Diencephalon (tissue), 1 donor: ENCODE measurements at places on chromosomes 13 and 19. TPM values are rescaled to one million over a fixed set of nuclear protein-coding genes. Genes with fewer than 3 reads are reported as not detected.

THSD8 gene
- total RNA-seq, result not detected

SAMD4B gene
- 23.1 TPM for total RNA-seq

PRKCG gene
- total RNA-seq, result 5.8 TPM

SPTBN4 gene
- total RNA-seq, result 39.7 TPM
